ENCODE measurements at places on chromosomes 7 and 10.

DNA sequence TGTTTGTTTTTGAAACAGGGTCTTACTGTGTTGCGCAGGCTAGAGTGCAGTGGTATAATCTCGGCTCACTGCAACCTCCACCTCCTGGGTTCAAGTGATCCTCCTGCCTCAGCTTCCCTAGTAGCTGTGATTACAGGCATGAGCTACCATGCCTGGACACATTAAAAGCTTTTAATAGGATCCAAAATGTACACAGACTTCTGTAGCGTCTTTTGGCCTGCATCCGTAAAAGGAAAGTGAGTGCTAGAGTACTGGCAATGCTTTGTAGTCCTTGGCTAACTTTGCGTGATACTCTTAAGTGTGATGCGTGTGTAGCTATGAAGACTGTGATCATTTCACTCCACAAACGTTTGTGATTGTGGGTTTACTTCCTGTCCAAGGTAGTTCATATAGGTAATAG is 13.3 kb downstream of the ZRANB1 start:
- no peak for DNase-seq

DNA sequence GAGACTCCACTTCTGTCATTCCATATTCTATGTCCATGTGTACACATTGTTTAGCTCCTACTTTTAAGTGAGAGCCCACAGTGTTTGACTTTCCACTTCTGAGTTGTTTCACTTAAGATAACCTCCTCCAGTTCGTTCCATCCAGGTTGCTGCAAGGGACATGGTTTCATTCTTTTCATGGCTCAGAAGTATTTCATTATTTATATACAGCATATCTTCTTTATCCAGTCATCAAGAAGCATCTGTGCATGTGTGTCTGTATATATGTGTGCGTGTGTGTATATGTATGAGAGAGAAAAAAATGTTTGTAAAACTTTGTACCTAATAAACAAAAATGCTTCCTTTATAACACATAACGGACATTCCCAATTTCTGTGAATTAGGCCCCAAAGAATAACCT is 6.2 kb downstream of the SEC61A2 start:
- no peak for DNase-seq

GRCh38 chr7:153383781-153384180 is 624.2 kb downstream of the ACTR3B start:
- no peak for DNase-seq

DNA sequence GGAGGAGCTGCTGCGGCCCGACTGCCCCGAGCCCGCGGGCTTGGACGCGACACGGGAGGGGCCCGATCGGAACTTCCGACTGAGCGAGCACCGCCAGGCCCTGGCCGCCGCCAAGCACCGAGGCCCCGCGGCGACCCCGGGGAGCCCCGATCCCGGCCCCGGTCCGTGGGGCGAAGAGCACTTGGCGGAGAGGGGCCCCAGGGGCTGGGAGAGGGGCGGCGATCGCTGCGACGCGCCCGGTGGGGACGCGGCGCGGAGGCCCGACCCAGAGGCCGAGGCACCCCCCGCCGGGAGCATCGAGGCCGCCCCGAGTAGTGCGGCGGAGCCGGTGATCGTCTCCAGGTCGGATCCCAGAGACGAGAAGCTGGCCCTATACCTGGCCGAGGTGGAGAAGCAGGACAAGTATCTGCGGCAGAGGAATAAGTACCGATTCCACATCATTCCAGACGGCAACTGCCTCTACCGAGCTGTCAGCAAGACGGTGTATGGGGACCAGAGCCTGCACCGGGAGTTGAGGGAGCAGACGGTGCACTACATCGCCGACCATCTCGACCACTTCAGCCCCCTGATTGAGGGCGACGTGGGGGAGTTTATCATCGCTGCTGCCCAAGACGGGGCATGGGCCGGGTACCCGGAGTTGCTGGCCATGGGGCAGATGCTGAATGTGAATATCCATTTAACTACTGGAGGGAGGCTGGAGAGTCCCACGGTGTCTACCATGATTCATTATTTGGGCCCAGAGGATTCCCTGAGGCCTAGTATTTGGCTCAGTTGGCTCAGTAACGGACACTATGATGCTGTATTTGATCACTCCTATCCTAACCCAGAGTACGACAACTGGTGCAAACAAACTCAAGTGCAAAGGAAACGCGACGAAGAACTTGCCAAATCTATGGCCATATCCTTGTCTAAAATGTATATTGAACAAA is 1.4 kb downstream of the OTUD1 start:
- no peak for DNase-seq

- DNase-seq = peak; percentile 36
Observed at GRCh38 chr7:4739528-4739992, 35.9 kb upstream of the AP5Z1 start.

DNA sequence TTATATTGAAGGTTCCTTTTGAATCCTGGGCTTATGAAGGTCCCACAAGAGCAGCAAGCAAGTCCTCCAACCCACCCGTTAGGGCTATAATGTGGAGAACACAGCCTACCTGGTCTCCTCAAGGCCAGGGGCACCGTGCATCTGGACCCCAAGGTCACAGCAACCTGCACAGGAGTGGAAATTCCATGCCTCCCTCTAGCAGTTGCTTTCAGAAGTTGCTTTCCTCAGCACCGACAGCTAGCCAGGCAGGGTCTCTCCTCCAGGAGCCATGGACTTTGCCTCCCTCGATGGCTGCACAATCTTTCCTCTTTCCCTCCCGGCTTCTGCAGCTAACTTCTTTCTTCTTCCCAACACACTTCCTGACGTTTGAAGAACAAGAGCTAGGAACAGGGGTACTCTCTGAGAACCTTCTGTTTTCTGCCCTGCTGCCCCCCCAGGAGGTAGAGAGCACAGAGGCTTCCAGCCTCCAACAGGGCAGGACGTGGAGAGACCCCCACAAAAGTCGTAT is 149.8 kb downstream of the PTPN20 start:
- DNase-seq = no peak

DNA sequence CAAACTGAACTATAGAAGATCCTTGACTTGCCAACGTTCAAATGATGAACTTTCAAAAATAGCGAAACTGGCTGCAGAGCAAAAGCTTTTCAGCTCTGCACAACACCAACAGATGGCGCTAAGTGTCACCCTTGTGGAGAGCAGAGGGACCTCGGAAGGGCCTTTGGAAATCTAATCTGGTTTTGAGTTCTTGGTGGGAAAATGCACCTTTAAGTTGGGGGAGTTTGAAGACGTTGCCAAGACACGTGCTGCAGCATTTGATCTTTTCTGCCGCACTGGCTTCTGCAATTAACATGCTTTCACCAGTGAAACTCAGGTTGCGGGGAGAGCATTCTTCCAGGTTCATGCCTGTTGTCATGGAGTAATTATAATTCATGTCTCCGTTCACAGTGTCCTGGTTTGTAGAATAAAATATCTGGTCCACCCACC is 26.3 kb upstream of the WDR11 start:
- DNase-seq = no peak

DNA sequence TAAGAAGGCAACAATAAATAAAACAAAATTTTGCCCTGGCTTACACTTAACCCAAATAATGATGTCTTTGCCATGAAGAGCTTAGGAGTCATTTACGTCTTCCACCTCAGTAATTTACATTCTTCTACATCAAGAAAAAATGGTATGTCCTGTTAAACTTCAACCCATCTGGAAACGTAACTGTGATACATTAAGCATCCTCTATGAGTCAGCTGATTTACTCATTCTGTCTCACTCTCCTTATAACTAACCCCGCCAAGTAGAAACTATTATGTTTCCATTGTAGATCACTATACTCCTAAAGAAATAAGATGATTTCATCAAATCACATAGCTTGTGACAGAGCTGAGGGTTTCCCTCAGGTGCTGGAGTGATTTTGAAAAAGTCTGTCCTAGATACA is 330.7 kb downstream of the CDC14C start:
- no peak for DNase-seq

DNA sequence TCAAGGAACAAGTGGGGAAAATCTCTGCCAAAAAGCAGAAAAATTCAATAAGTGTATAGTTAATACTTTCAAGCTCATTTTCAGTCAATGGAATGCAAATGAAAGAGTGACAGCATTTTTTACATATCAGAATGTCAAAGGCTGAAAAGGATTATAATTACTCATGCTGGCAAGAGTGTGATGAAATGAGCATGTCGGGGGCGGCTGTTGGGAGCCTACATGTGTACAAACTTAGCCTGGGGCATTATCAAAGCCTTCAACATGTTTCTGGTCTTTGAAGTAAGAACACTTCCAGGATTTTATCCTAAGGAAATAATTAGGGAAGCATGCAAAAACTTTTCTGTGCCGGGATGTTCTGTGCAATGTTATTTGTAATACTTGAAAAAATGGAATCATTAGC is 221.7 kb upstream of the LYZL1 start:
- no peak for DNase-seq

GRCh38 chr7:34107276-34107675 is 201.9 kb downstream of the BMPER start:
- DNase-seq = no peak

GRCh38 chr7:13188236-13188805 is 500.9 kb downstream of the ARL4A start:
- DNase-seq = no peak

DNA sequence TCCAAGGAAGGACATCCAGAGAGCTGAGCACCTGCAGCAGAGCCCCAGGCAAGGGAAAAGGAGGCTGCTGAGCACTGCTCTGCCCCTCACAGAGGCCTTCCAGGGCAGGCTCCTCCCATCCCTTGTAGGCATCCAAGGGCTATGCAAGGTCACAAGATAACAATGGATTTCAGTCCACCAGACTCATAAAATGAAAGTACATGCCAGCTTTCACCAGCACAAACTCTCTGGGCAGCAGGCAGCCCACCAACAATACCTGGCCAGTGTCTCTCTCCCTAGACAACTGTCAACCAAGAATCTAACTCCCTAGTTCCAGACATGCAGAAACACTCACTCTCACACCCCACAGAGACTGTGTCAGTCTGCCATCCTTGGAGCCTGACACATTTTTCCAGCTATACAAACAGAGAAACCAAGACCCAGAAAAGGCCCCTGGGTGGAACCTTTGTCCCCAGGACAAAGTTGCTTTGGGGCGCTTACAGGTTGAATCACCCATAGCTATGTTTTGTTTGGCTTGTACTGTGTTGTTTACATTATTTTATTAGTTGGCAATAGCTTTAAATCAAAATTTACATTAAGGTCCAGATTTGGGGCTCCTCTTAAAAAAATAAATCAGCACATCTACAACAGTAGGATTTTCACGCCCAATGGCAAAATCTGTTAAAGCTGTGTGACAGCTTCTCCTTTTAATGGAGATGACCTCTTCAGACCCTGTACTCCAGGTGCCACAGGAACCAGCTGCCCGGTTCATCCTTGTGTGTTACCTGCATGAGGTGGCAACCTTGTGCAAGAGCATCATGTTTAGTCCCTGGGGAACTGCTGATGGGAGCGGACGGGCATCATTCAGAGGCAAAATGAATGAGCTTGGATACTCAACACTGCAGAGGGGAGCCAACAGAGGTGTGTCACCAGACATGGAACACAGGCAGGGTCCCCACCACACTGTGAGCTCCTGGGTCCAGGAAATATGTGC is 5.2 kb downstream of the GRID1 start:
- DNase-seq = no peak

DNA sequence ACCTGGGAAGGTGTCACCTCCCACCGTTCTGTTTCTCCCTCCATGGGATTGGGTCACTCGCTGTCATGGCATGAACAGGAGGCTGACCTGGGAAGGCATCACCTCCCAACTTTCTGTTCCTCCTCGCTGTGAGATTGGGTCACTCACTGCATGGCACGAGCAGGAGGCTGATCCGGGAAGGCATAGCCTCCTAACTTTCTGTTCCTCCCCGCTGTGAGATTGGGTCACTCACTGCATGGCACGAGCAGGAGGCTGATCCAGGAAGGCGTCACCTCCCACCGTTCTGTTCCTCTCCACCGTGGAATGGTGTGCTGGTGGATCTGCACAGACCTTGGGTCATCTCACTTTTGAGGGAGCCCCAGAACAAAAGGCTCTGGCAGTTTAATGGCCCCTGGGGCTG is 239.2 kb upstream of the PRKCQ start:
- DNase-seq = no peak

GRCh38 chr7:144038887-144039286 is 9.9 kb upstream of the OR2A5 start:
- no peak for DNase-seq

DNA sequence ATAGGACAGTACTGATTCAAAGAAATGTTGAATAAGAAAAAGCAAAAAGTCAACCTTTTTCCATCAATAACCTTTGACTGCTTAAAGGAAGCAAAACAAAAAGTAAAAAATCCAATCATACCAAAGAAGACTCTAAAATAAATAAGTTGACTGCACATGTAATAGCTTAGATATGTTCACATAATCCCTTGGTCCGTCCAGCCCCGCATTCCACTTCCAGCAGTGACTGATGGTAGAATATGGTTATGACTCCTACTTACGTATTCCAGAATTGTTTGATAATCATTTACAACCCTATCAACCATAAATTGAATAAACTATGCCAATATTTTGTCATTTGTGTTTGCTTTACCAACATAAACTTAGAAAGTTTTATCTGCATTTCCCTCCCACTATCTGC is 77.9 kb downstream of the CTNNA3 start:
- no peak for DNase-seq

- peak; percentile 72 for DNase-seq
Observed at GRCh38 chr10:102422545-102423129, 2.0 kb downstream of the FBXL15 start.

- DNase-seq = peak; percentile 33
Observed at GRCh38 chr10:49398000-49398861, 2.3 kb upstream of the DRGX start.

GRCh38 chr10:66819691-66820090 is 106.1 kb upstream of the LRRTM3 start:
- no peak for DNase-seq

- DNase-seq = peak; percentile 21
Observed at GRCh38 chr10:15369256-15370211, 1.6 kb downstream of the FAM171A1 start.

DNA sequence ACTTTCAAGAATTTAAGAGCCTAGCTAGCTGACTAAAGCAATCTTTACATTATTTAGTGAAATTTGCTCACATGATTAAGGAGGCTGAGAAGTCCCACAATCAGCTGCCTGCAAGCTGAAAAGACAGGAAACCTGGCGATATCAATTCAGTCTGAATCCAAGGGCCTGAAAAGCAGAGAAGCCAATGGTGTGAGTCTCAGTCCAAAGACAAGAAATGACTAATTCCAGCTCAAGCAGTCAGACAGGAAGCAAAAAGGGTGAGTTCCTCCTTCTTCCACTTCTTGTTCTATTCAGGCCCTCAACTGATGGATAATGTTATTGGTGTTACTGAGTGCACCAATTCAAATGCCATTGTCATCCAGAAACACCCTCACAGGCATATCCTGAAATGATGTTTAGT is 1231.6 kb upstream of the CELF2 start:
- no peak for DNase-seq

- no peak for DNase-seq
Observed at GRCh38 chr7:8389593-8390261, 43.7 kb upstream of the NXPH1 start.

- DNase-seq = no peak
Observed at GRCh38 chr7:54336800-54337199, 205.4 kb upstream of the VSTM2A start.

GRCh38 chr7:16299853-16300252 is 121.5 kb downstream of the CRPPA start:
- no peak for DNase-seq

- no peak for DNase-seq
Observed at GRCh38 chr10:24701447-24701846, 22.2 kb downstream of the ARHGAP21 start.

All from kidney capillary endothelial cell (primary cell).